Renal pelvis (tissue), 12 donors: ENCODE measurements at places on chromosomes 11 and 22. TPM values are rescaled to one million over a fixed set of nuclear protein-coding genes. Genes with fewer than 3 reads are reported as not detected.

Gene OR51A4
- not detected for polyA plus RNA-seq

Gene SELENOM
- polyA plus RNA-seq = 13.5 TPM

Gene NRGN
- polyA plus RNA-seq = 17.8 TPM

Gene TAF10
- 96.0 TPM for polyA plus RNA-seq

Gene IFITM10
- polyA plus RNA-seq = 0.19 TPM

Gene WNT11
- polyA plus RNA-seq = 21.0 TPM

Gene SPI1
- 3.7 TPM for polyA plus RNA-seq

Gene GLYAT
- 174 TPM for polyA plus RNA-seq

Gene MS4A12
- not detected for polyA plus RNA-seq

Gene CAPN5
- 34.0 TPM for polyA plus RNA-seq

Gene NFAM1
- 0.82 TPM for polyA plus RNA-seq

Gene LRRC74B
- polyA plus RNA-seq = 0.11 TPM

Gene RFPL1
- polyA plus RNA-seq = 2.0 TPM

Gene TRPC6
- polyA plus RNA-seq = 8.0 TPM

Gene FOSL1
- polyA plus RNA-seq = not detected

Gene CCDC15
- 3.9 TPM for polyA plus RNA-seq

Gene TTC36
- polyA plus RNA-seq = 2.9 TPM

Gene TNNI2
- 0.32 TPM for polyA plus RNA-seq

Gene P4HA3
- polyA plus RNA-seq = 0.98 TPM

Gene OR10D3
- not detected for polyA plus RNA-seq

Gene OR51B2
- not detected for polyA plus RNA-seq

Gene OR8D4
- polyA plus RNA-seq = not detected
